ENCODE measurements at places on chromosomes 3 and 15.

DNA sequence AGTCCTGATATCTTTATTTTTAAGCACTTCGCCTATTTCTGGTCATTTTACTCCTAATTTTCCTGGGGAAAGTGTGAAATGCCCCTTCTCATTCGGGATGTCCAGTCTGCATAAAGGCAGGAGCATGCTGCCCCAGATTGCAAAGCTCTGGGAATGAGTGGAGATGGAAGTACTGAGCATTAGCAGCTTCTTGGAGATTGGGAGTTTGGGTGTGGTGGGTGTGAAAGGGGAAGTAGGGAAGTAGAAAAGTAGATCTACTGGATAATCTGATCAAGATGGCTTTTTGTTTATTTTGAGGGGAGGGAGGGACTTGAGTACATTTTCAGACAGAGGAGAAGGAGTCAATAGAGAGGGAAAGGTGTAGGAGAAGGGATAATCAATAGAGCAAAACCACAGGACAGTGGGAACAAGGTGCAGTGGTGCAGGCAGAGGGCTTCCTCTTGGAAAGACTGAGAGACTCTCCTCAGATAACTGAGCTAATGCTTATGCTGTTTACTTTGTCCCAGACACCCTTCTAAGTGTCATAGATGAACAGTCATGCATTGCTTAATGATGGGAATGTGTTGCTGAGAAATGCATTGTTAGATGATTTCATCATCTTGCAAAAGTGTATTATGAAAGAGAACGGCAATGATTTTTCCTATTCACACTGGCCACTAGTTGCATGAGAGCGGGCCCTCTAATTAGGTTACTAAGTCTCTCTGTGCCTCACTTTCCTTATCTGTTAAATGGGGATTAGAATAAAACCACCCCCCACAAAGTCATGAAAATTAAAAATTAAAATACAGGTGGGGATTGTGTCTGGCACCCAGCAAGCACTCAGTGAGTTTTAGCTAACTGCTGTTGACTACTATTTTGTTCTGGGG, 45.5 kb downstream of the PHLDB2 start:
- DNase-seq: peak; percentile 93

DNA sequence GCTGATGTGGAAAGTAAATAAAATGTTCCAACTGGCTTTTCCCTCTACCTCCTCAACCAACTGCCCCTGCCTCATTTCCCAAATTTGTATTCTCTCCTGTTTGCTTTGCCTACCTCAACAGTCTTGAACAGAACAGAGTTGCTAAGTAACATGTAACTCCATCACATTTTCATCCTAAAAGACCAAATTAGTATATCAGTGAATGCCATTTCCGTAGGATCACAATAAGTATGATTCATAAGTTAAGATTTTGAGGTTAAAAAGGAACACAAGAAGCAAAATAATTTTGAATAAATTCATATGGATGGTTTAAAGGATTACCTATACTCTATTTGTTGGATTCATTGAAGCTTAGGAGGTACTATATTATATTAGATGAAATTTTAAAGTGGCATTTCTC, 154.9 kb downstream of the ECT2 start:
- peak; percentile 22 for DNase-seq

- no peak for DNase-seq
Observed at GRCh38 chr15:91208371-91208770, 108.3 kb downstream of the SV2B start.

DNA sequence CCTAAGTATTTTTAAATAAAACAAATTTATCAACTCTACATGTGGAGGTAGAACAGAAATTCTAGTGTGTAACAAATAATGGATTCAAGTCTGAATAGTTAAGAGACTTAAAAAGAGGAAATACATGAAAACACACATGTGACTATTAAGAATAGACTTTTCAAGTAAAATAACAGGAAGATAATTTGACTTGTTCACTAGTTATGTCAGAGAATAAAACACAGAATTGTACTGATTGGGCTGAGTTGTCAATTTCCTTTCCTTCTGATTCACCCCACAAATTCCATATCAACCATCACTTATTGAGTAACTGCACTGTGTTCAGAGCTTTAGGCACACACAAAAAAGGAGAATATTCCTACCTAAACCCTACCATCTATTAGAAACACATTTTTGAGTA, 557.2 kb downstream of the TUSC7 start:
- DNase-seq: no peak

GRCh38 chr3:89353465-89353864, 246.0 kb downstream of the EPHA3 start:
- no peak for DNase-seq

DNA sequence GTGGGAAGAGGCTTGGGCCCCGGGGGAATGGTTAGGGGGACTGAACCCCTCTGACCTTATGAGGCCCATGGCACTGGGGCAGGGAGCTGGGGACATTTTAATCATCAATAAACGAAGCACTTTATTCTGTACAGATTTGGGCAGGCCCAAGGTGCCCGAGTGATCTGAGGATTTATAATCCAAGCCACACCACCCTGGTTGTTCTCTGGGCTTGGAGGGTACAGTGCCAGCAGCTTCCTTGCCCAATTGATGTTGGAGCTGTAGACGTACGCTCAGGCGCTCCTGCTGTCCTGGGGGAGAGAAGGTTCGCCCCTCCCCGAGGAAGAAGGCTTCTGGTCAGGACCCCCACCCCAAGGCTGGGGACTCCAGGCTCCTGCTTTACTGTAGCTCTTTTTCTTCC, 12.5 kb downstream of the ZBTB47 start:
- no peak for DNase-seq

GRCh38 chr15:91311986-91312385, 211.9 kb downstream of the SV2B start:
- no peak for DNase-seq

DNA sequence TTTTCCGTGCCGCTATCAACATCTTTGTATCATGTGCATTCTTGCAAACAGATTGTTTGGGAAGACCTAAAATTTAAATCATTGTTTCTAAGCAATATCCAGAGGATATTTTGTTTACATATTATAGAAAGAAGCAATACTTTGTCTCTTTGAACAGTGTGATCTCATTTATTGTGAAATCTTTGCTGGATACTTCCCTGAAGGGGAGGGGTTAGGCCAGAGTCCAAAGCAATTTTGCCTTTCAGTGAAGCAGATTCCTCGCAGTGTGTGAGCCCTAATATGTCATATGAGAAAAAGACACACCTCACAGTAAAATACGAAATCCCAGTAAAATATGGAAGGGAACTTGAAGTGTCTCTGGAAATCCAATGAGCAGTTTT, 158.7 kb upstream of the SLCO3A1 start:
- peak; percentile 27 for DNase-seq

- no peak for DNase-seq
Observed at GRCh38 chr3:132847849-132848625, 125.8 kb upstream of the NPHP3 start.

GRCh38 chr3:134473868-134474546, 11.8 kb downstream of the ANAPC13 start:
- peak; percentile 82 for DNase-seq

DNA sequence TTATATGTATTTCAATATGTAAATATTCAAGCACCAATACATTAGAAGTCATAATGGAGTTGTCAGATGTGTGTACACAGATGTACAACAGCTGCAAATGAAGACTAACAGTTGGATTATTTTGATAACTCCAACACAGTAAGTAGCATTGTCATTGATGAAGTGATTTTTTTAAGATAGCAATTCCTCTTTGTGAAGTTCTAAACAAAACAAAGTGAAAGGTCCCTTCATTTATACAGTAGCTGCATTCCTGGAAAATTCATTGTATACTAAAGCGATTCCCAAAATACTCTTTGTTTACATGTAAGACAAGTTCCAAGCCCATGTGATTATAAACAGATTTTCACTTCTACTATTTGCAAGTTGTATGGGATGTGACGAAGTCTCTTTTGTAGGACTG, 114.7 kb downstream of the B3GALNT1 start:
- no peak for DNase-seq

DNA sequence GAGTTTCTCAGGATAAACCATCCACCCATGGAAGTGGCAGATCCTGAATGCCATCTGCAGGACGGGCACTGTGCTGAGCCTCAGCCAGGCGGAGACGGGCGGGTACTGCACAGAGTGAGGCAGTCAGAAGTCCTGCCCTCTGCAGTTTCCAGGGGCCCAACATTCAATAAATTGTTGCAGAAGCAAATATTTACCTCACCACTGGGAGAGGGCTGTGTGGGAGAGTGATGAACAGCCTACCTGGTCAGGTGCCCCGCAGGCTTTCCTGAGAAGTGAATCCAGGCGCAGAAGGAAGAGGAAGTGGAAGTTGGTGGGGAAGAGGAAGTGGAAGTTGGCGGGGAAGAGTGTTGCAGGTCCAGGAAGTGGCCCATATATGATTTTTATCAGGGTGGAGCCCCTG, 100.8 kb downstream of the SLCO3A1 start:
- no peak for DNase-seq

GRCh38 chr3:67458896-67459530, 195.4 kb downstream of the SUCLG2 start:
- no peak for DNase-seq

DNA sequence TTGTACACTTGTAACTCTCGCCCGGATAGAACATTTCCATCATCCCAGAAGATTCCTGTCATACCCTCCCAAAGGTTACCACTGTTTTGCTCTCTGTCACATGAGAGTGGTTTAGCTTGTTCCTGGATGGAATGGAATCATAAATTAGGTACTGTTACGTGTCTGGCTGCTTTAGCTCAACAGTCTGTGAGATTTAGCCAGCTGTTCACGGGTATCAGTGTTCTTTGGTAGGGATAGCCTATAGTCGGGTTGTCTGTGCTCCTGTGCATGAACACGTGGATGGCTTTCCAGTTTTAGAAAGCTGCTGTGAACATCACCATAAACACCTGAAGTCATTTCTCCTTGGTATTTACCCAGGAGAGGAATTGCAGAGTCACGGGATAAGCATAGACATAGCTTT, 58.2 kb upstream of the NR2C2 start:
- no peak for DNase-seq

GRCh38 chr3:45084820-45085816, 59.0 kb downstream of the CLEC3B start:
- DNase-seq: peak; percentile 93

- peak; percentile 90 for DNase-seq
Observed at GRCh38 chr3:148789146-148789545, 38.5 kb upstream of the CPB1 start.

GRCh38 chr3:123081718-123082369, 15.0 kb downstream of the PDIA5 start:
- DNase-seq: no peak

DNA sequence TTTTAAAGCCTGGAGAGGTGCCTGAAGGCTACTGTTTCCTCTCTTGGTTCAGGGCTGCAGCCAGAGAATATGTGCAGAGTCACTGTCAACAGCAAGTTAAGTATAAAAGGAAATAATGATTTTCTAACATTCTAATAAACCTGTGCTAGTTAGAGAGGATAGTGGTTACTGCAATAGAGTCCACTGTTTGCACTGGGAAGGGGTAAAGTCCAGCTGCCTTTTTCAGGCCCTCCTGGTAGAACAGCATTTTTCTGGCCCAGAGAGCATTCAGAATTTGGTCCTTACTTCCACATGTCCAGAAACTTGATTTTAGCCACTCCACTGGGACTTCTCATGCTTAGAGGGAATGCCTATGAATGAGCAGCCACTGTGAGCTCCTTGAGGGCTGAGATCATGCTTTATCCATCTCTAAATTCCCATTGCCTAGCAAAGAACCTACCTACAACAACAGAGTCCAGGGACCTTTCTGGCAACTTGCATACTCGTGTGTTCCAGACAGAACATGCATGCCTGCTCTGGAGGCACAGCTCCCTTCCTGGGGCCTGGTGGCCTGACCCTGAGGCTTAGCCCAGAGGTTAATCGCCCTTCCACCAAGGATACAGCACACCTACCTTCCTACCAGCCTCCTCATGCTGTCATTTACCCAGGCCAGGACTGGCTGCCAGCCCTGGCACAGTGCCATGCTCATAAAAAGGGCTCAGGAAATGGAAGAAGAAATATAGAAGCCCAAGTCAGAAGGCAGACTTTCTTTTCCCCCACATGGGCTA, 50.3 kb upstream of the ATP13A3 start:
- DNase-seq: peak; percentile 65

DNA sequence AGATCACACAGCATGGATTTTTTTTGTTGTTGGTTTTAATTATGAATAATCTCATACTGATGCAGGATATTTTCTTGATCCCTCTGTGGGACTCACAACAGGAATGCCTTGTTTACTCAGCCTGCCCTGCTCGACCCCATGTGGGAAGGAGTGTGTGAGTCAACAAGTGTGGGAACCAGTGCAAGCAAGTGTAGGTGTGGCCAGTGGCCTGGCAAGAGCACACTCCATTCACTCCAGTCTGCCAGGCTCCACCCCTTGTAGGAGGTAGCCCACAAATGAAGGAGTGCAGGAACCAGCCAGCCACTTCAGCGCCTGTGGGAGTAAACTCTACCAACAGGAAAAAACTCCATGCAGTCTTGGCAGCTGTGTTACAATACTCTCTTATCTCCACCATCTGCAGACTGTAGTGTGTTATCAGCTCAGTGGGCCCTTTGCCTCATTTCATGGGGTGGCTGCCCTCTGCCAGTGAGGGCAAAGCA, 393.6 kb downstream of the OTOL1 start:
- DNase-seq: peak; percentile 96

Measured in EL (cell line).